GM12865 (cell line): ENCODE measurements at places on chromosomes 1 and 21.
A peak's percentile ranks its signal among the peaks of the same experiment; 100 is the strongest.

DNA sequence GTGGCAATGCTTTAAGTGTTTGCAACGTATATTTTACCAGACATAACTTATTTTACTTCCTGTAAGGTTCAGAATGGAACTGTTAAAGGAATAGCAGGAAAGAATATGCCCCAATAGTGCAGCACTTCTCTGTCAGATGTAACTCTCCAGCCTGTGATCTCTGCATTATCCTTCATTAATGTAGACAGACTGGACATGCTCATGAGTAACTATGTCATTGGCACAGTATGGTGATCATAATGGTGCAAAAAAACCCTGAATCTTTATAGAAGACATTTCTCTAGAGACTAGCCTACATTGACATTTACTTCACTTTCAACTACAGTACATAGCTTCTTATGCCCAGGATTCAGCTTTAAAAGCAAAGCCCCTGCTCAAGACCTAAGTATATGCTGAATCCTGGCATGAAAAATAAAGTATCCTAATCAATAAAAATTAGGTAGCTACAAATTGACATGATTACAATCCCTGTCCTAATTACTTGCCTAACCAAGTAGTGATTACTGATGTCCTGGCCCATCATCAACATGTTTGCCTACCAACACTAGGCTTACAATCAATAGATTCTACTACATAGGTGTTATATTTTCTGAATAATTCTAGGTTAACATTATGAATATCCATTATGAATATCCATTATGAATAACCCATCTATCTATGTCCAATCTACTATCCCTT, 13.9 kb downstream of the COX20 start:
- no peak for DNase-seq

DNA sequence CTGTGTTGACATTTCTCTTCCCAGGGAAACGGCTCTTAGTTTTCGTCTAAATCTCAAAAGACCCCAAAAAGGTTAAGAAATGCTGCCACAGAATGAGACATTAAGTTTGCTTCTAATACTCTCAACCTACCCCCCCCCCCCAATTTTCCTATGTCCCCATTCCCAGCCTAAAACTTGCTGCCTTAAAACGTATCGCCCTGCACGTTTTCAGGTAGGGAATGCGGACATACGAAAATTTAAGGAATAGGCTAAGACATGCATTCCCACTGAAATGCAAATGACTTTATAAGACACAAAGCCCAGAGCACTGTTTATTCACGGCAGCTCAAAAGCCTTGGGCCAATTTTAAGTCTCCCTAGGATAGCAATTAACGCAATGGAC, 45.4 kb downstream of the GFI1 start:
- DNase-seq = no peak

GRCh38 chr1:6351480-6352137, 42.0 kb downstream of the ACOT7 start:
- DNase-seq = no peak

DNA sequence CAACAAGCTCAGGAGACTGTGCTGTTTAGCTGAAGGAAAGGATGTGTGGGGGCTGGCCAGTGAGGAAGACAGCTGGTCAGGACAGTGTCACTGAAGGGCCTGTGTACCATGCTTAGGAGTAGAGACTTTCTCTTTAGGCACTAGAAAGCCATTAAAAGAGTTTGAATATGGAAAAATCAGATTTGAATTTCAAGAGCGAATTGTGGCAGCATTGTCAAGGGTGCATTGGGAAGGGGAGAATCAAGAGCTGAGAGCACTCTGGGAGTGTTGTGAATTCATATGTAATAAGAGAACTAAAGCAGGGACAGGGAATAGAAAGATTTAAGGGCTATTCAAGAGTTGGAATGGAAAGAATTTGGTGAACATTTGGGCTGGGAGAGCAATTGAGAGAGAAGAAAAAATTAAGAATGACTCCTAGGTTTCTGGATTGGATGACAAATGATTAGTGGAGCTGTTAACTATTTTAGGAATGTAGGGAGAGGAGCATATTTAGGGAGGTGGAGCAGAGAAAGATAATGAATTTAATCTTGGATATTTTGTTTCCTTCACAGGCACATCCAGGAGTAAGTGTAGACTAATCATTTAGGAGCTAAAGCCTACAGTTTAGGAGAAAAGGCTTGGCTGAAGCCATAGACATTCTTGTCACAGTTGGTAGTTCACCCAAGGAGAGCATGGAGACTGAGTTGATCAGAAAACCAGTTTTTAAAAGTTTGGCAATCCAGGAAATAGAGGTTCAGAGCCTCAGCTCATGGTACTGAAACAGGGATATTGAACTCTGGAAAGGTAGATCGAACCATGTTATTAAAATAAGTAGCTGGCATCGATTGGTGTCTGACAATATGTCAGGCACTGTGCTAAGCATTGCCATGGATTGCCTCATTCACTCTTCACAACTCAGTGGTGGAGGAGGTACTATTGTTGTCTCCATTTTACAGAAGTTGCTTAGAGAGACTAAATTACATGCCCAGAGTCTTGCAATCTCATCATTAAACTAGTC, 23.1 kb upstream of the TOR3A start:
- no peak for DNase-seq

GRCh38 chr1:94183197-94183815, 54.1 kb downstream of the ARHGAP29 start:
- no peak for DNase-seq

DNA sequence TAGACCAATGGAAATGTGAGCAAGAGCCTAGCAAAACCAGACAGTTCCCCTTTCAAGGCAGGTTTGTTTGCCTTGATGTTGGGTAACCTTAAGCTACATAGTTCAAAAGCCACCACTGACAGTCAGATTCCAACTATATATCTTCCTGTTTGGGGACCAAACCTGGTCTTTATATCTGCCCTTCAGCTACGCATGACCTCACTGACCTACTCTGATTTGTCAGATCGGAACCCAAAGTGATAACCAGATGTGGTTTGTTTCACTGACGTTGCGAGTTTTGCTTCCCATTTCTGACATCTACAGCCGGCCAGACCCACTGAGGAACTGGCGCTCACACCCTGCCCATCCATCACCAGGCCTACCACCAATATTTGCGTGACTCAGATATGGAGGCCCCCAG, 361.1 kb upstream of the CHRM3 start:
- DNase-seq = peak; percentile 1

DNA sequence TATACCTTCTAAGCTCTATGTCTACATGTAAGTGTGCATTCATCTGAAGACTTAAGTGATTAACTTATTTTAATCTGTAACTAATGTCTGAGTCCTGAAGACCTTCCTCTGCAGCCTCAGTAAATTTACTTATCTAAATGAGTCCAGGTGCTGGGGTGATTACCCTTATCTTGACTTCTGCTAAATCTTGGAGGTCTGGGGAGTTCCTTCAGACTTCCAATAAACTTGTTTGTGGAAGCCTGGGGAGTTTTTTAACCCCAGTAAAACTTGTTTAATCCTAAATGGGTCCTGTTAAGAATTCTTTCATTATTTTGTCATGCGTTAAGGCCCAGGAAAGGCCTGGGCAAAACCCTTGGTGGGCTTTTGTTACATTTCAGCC, 37.0 kb downstream of the RSPH1 start:
- no peak for DNase-seq

- no peak for DNase-seq
Observed at GRCh38 chr1:28197682-28198415, 21.4 kb upstream of the PTAFR start.

DNA sequence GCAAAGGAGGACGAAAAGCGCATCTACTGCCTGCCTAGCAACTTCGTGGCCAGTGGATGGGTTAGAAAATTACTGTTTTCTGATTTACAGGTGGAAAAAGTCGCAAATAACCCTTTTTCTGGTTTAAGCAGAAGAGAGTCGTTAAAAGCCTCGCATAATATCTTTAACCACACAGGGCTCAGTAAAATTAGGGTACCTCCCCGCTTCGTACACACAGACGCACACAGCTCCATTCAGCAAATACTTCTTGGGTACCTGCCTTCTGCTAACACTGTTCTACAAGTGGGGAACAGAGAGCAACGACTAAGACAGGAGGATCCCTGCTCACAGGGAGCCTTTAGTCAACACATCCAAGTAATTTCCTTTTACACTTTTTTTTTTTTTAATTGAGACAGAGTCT, 704 bp downstream of the ALG6 start:
- DNase-seq = peak; percentile 30

- no peak for DNase-seq
Observed at GRCh38 chr1:221053889-221054288, 174.6 kb downstream of the HLX start.

DNA sequence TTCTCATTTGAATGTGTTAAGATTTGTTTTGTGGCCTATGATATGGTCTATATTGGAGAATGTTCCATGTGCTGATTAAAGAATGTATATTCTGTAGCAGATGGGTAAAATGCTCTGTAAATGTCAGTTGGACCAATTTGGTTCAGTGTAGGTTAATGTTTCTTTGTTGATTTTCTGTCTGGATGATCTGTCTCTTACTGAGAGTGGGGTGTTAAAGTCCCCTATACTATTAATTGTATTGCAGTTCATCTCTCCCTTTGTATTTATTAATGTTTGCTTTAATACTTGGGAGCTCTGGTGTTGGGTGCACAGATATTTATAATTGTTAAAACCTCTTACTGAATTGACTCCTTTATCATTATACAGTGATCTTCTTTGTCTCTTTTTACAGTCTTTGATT, 584.5 kb downstream of the NUF2 start:
- no peak for DNase-seq

GRCh38 chr1:18064534-18064933, 43.1 kb upstream of the IGSF21 start:
- no peak for DNase-seq

GRCh38 chr21:34221331-34222030, 142.3 kb upstream of the KCNE2 start:
- no peak for DNase-seq
